Caudate nucleus (tissue), 63 donors: ENCODE measurements at places on chromosomes 12 and 14.

GRCh38 chr14:75711796-75712211 lies 50.8 kb downstream of the TTLL5 start:
- peak; percentile 79 for DNase-seq

DNA sequence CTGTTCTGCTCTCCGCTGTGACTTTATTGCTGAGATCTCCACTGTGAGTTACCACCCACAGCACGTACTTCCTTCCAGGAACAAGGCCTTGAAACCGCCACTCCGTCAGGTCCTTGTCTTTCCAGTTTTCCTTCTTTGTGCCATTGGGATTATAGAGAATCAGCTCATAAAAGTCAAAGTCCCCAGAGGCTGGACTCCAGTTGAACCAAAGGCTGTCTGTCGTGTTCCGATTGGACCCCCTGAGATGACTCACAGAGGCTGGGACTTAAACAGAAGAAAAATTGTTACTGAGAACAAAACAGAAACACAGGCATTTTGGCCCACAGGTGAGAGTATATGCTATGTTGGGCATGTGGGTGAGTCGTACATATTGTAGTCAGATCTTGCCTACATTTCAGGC lies 76.6 kb downstream of the PTPRB start:
- DNase-seq, result no peak

DNA sequence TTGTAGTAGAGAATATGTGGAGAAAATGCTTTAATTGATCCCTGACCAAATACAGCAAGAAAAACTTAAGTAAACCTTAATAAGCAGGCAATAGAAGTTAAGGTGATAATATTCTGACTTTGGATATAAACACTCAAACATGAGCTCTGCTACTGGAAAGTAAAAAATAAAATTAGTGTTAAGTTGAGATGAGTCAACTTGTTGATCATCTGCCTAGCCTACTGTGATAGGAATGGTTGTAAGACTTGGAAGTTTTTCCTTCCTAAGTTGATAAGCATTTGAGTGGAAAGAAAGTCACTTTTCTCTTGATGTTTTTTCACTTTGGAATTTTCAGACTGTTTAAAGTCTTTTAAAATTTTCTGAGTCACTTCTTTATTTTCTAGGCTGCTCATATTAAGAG lies 26.0 kb downstream of the ADIPOR2 start:
- no peak for DNase-seq

- no peak for DNase-seq
These were observed 644 bp upstream of the OS9 start for GRCh38 chr12:57693317-57693658.

DNA sequence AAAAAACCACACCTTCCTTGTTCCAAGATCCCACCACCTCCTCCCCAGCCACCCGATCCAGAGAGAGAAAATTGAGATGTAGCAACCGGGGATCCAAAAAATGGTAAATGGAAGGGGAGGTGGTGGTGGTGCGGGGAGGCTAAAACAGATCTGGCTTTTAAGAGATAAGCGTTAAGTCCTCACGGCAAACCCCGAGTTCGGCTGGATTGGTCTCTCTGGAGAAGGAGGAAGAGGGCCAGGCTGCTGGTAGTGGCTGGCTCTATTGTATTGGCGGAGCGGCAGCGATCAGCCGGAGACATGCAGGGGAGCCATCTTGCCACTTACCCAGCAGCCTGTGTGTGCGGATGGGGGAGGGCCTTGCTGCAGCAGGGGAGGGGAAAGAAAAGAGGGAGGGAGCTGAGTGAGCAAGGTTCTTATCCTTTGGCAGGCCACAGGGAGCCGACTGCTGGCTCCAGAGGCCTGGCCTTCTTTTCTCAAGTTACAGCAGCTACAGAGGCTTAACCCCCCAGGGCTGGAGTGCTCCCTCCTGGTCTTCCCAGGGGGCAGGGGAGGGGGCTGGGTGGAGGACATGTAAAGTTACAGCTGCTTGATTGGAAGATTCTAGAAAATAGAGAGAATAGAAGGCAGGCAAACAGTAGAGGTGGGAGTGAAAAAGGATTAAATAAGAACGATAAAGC lies 14.1 kb upstream of the CDH24 start:
- no peak for DNase-seq

GRCh38 chr14:88552876-88553275 lies 1.9 kb downstream of the PTPN21 start:
- DNase-seq, result no peak
